ENCODE measurements at places on chromosomes 2 and 18.

DNA sequence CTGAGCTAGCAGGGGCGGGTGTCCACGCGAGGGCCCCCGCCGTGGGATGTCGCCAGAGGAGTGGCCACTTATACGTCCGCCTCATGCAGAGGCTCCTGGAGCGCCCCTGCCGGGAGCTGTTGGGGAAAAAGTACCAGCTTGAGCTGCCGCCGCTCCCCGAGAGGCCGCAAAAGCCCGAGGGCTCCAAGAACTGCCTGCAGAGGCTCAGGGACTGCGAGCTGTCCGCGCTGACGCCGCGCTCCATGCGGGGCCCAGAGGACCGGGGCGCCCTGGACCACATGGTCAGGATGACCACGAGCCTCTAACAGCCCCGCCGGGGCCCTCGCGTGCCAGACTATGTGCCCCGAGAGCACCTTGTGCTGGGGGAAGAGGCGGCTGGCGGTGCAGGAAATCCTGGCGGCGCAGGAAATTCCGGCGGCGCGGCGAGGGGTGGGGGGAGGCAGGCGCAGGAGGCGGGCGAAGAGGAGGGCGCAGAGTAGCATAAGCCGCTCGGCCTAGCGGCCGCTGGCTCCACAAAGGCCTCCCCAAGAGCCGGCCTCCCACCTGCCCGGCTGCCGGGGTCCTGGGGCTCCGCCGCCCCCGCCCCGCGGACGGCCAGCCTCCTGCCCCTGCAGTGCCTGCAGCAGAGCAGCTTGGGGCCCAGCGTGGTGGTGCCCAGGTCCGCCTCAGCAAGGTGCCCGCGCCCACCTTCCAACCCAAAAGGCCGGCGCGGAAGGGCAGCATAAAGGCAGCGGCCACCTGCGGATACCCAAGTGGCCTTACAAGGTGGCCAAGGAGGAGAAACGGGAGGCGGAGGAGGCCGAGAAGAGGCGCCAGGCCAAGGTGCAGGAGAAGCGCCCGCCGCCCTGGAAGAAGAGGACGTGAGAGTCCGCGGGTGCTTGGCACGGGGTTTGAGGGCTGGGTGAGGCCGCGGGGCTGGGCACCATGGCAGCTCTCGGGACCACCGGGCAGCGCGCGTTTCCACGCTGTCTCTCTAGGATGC lies 42.1 kb upstream of the TRIM43B start:
- DNase-seq: peak; percentile 41

DNA sequence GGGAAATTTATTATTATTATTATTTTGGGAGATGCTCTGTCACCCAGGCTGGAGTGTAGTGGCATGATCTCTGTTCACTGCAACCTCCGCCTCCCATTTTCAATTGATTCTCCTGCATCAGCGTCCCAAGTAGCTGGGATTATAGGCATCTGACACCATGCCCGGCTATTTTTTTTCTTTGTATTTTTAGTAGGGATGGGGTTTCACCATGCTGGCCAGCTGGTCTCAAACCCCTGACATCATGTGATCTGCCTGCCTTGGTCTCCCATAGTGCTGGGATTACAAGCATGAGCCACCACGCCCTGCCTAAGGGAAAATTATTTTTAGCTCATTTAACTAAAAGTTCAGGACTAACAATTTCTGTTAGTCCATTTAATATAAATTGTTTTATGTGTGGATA lies 109.2 kb upstream of the SESTD1 start:
- DNase-seq: no peak

DNA sequence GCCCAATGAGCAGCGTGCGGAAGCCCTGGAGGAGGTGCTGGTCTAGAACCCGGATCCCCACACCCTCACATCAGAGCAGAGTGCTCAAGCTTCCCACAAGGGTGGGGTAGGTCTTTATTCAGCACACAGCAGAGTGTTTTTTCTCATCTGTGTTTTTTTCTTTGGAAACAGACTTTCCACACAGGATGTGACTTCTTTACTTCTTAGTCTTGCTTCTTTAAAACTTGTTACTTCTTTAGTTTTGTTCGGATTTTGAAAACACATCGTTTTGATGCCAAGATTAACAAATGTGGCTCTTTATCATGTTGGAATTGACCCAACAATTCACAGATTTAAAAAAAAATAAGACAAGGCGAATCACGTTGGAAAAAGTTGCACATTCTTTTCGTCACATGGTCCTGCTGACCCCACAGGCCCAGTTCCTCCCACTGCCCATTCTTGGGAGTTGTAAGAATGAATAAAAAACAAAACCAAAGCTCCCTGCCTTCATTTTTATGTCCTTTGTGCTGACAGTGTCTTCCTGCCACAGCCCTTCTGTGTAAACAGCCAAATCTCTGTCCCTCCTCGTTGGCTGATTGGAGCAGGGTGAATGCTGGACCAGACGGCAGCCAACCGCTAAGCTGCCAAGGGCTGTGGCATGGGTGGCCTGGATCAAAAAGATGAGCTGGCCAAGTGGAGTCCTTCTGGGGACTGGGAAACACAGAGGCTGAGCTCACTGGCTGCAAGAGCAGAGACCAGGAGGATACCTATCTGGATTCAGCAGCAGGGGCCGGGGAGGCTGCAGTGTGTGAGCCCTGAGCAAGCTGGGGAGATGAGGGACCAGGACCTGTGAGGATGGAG lies 81.6 kb downstream of the TWIST2 start:
- DNase-seq: no peak

DNA sequence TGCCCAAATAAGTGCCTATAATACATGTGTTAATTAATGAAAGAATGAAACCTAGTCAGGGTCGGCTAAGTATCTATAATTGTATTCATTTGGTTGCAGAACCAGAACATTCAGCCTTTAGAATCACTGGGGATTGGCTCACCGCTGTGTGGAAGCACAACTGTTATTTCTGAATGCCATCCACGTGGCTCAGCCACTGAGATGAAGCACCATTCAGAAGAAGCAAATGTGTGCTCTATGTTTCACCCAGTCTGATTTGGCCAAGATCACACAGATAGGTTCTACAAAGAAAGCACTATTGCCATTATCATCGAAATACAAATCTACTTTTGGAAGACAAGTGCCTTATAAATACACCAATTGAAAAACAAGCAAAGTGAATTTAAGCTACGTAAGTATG lies 30.6 kb upstream of the SPOPL start:
- DNase-seq: no peak

- DNase-seq: no peak
Observed at GRCh38 chr2:237359518-237359840, 54.5 kb downstream of the COL6A3 start.

- DNase-seq: no peak
Observed at GRCh38 chr18:38611036-38611964, 1045.7 kb upstream of the CELF4 start.

- DNase-seq: no peak
Observed at GRCh38 chr2:191249156-191249813, 4.1 kb downstream of the MYO1B start.

DNA sequence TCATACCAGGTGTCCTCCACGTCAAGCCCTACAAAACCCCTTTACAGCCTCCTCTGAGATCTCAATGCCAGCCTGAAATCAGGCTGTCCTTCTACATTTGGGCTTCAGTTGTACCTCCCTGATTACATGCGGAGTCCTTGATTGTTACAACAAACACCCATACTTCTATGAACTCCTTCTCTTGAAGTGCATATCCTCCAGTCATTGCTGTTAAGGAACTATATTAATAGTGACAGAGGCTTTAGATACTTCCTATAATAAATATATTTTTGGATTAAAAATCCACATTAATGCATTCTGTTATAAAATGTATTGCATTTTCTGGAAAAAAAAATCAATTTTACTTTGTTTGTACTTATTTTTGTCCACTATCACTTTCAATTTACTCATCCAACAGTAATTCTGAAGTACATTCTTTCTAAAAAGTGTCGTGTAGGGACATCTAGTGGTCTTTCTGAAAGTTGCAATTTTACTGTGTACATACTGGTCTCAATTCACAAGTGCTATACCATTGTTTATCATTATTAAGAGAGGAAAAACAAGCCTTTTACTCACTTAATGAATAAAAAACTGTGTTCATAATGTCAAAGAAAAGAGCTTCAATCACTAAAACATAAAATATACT lies 316.4 kb downstream of the DSEL start:
- DNase-seq: no peak

Data from activated CD4-positive, alpha-beta T cell treated with anti-CD3 and anti-CD28 coated beads, Interleukin-2, amount 50 U/mL, for 1 hour (primary cell).